ENCODE measurements at places on chromosomes 1 and 21.

DNA sequence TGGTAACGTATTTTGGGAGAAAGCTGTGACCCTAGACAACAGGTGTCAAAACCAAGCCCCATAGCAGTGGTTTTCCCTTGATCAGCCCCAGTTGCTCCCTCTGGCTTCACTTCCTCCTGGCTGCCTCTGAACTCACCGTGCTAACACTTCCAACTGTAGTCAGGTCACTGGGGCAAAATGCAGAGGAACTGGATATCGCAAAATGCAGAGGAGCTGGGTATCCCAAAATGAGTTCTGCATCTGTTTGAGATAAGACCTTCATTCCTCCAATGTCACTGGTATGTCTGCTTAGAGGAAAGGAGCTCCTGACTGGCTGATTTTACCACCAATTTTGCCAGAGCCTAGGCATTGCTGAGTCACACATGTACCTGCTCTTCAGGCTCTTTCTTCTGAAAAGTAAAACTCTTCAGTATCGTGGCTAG is 19.6 kb upstream of the TACSTD2 start:
- DNase-seq = no peak

GRCh38 chr1:39016604-39017171 is 9.5 kb upstream of the NDUFS5 start:
- DNase-seq = no peak

DNA sequence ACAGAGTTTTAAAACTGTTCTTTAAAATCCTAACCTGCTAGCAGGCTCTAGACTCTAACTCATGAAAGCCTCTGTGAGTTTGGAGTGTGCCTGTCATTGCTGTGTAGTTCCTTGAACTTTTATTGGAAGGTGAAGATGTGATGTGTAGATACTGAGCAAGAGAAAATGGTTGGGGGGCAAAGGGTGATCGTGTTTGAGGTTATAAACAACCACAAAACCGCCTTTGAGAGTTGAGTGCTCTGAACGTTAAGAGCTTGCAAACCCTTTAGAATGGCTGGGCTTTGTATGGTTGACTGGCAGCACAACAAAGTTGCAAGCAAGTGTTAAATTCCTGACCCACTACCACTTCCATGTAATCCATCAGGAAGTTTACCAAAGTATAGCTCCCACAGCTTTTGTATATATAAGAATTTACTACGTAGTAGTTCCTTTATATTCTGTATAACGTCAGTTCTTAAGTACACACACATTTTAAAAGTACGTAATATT is 19.6 kb downstream of the BACE2 start:
- DNase-seq = no peak

GRCh38 chr1:11138952-11139351 is 39.3 kb upstream of the EXOSC10 start:
- DNase-seq = peak; percentile 45

DNA sequence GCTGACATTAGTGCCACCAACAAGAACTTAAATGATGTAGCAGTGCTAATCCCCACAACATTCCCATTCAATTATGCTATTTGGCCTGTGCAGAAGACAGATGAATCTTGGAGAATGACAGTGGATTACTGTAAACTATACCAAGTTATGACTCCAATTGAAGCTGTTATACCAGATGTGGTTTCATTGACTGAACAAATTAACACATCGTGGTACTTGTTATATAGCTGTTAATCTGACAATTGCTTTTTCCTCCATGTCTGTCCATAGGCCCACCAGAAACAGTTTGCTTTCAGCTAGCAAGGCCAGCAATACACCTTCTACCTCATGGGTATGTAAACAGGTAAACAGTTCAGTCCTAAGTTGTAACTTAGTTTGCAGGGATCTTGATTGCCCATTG is 101.1 kb downstream of the S1PR1 start:
- no peak for DNase-seq

GRCh38 chr1:22216966-22217365 is 74.1 kb upstream of the WNT4 start:
- DNase-seq = no peak

DNA sequence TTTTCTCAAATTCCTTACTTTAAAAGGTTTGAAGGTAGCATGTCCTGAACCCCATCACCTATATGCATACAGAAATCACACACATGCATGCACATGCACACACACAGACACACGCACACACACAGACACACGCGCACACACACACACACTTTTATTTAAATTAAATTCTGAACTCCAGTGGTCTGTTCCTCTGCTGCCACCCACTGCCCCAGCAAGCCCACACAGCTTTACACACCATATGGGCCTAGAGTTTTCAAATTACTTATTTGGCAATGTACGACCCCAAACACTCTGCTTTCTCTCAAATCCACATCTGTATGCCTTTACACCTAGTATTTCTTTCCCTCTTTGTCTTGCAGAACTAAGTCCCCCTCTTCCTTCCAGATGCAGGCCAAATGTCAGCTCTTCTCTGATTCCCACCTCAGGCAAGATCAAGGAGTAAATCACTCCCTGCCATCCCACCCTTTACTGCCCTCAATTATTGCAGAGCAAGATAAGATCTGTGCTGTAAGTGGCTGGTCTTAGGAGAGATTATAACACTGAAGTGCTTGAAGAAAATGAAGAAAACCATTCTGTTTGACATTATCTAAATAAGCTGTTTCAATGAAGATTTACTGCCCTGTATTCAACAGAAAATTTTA is 429.9 kb upstream of the CXADR start:
- no peak for DNase-seq

- DNase-seq = no peak
Measured at GRCh38 chr21:29462479-29462878, 163.8 kb downstream of the BACH1 start.

DNA sequence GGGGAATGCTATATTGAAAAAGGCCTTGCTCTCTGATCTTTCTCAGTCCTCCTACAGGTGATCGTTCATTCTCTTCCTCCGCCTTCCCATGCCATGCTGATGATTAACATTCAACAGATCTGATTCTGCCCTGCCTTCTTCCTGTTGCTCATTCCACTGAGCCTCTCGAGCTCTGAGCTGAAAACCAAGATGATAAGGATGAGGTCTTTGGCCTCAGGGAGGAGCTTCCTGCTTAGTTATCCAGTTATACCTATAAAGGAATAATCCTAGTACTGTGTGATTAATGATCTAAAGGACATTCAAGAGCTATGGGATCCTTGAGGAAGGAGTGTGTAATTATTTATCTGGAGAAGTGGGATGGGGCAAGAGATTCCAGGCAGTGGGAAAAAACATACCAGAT is 25.2 kb upstream of the MAP3K7CL start:
- no peak for DNase-seq

- DNase-seq = peak; percentile 57
Measured at GRCh38 chr1:111139324-111139955, 453 bp downstream of the DRAM2 start.

Data from putamen (tissue), 1 donor.